Muscle of back (tissue), 13 donors: ENCODE measurements at places on chromosomes 3 and 15.

GRCh38 chr3:40255532-40255931, 54.0 kb upstream of the EIF1B start:
- DNase-seq, result no peak

DNA sequence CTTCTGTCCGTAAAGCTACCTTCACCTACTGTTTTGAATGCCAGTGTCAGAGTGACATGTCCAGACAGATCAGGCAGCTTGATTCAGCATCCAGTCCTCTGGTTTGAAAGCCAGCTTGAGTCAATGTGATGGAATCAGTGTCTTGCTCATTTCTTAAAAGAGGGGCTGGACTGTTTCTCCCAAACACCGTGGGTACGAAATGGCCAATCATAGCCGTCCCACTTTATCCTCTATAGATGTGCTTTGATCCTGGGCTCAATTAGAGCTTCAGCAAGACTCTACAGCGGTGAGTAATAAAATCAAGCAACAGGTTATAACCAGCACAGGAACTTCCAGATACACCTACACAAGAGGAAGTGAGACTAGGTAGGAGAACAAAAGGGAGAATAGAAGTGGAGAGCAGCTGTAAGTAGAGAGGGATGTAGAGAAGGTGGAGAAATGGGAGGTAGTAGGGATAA, 17.0 kb upstream of the OR5K1 start:
- no peak for DNase-seq

- no peak for DNase-seq
These were observed 1034.9 kb downstream of the ROBO1 start for GRCh38 chr3:78732893-78733292.

DNA sequence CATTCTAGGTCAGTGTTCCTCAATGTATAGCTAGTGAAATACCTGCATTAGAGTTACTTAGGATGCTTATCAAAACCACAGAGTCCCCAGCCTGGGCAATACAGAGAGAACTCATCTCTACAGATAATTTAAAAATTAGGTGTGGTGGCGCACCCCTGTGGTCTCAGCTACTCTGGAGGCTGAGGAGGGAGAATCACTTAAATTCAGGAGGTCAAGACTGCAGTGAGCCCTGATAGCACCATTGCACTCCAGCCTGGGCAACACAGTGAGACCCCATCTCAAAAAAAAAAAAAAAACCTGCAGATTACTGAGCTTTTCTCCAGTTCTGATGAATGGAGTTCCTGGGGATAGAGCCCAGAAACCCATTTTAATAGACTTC, 10.1 kb upstream of the MINDY2 start:
- DNase-seq, result no peak

- no peak for DNase-seq
These were observed 257.8 kb downstream of the PLCL2 start for GRCh38 chr3:17142516-17142915.

GRCh38 chr3:8964436-8965370, 1.4 kb upstream of the RAD18 start:
- no peak for DNase-seq

GRCh38 chr15:99522288-99522687, 43.5 kb upstream of the MEF2A start:
- DNase-seq, result no peak

DNA sequence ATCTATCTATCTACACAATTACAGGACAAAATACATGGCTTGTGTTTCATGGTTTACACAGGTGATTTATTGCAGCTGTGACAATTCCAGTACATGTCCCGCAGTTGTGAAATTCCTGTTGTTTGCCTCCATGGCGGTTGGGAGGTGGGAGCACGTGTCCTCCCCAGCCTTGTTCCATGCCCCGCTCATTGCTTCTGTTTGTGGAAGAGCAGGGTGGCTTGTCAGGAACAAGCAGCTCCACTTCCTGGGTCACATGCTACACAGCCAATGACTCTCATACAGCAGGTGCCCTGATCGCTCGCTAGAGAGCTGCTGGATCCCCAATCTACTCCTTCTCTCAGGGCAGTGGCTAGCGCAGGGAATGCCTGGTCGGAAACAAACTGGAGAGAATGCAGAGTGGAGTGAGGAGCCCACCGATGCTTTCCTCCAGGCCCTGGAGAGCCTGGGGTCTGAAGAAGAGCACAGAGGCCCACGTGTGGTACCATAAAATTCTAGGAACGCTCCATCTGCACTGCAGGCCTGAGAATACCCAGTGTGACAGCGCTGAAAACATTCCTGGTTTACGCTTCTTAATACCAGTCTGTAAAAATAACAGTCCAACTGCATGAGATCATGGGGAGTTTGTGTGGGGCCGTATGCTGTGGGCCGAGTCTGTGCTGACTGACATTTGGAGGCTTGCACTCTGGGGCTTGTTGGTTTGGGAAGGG, 270.6 kb upstream of the RGMA start:
- peak; percentile 39 for DNase-seq

DNA sequence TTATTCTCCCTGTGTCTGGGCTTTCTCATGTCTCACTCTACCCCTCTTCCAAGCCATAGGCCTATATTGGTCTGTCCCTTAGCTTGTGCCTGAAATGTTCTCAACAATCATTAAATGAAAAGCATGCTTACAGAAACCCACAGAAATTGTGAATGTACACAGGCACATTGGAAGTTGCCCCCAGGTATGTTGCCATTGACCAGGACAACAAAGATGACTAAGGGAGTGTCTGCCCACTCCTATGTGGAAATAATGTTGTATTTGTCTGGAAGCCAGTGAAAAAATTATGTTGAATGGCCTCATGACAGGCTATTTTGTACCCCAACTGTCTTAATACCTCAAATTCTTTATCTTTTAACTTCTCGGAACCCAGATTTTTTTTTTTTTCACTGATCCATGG, 102.0 kb downstream of the TPRG1 start:
- DNase-seq, result no peak

- no peak for DNase-seq
These were observed 69.6 kb downstream of the C3orf20 start for GRCh38 chr3:14744556-14744955.

GRCh38 chr3:48832684-48833083, 15.0 kb downstream of the PRKAR2A start:
- DNase-seq, result no peak

- no peak for DNase-seq
These were observed 66.6 kb upstream of the PAQR5 start for GRCh38 chr15:69232144-69232543.

GRCh38 chr3:31765871-31766270, 215.2 kb downstream of the OSBPL10 start:
- no peak for DNase-seq
